ENCODE measurements at places on chromosomes 13 and 19.

DNA sequence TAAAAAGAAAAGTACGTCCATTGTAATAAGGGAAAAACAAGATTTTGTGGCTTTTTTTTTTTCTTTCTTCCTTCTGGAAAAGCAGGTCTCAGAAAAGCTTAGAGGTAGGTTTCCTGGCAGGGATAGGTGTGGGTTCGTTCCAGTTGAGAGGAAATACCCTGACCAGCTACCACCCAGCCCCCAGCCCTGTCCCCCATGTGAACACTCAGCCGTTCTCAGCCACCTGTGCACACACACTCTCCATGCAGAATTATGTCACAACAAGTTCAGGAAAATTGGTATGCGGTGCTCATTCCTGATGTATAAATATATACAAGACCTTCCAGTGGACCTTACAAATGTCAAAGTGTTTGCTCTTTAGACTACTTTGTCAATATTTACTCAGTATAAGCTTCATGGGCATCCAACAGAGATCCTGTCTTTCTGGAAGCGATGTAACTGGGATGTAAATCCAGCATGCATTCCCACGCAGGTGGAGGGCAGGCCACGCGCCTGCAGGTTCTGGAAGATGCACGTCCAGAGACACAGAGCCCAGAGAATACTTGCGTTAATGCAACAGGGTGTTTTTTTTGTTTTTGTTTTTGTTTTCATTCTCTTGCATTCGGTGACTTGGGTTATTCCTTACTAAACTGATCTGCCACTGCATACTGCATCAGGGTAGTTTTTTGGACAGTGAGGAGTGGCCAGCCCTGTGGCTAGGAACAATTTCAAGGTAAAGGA, 68.8 kb downstream of the TSHZ3 start:
- DNase-seq = no peak

DNA sequence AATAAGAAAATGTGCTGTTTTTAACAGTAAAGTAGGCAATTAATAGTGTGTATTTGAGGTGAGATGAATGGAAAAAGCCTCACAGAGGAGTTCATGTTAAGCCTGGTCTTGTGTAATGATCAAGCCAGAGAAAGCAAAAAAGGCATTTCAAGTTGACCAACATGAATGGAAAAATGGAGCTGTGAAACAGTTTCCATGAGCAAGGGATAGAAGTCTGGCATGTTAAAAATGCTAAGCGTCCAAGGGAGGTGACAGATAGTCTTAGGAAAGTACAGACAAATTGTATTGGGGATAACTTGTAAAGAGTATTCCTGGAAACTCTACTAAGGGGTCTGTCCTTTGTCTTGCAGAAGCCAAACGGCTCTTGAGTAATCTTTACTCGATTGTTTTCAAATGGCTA, 506.8 kb upstream of the ATXN8OS start:
- no peak for DNase-seq

DNA sequence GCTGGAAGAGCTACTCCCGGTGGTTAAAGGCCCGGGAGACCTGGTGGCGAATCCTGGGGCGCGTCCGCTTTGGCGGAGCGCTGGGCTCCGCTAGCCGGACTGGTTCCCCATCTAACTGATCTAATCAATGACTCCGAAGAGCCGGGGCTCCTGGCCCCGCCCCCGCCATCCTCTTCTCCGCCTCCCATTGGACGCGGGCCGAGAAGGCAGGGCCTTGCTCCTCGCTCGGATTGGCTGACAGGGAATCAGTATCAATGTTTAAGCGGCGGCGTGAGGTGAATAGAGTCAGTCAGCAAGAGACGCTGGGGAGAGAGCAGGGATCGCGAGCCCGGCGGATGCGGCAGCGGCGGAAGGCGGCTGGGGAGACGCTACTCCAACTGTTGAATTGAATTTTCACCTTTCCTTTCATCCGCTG, 1.7 kb upstream of the PCDH17 start:
- DNase-seq = peak; percentile 94

- peak; percentile 54 for DNase-seq
These were observed 427 bp downstream of the ZNF160 start for GRCh38 chr19:53102756-53103233.

GRCh38 chr13:46983881-46984280, 87.0 kb upstream of the HTR2A start:
- DNase-seq = no peak
